ENCODE measurements at places on chromosomes 5 and 9.

- DNase-seq: no peak
Measured at GRCh38 chr5:14745753-14746152, 81.2 kb downstream of the OTULIN start.

DNA sequence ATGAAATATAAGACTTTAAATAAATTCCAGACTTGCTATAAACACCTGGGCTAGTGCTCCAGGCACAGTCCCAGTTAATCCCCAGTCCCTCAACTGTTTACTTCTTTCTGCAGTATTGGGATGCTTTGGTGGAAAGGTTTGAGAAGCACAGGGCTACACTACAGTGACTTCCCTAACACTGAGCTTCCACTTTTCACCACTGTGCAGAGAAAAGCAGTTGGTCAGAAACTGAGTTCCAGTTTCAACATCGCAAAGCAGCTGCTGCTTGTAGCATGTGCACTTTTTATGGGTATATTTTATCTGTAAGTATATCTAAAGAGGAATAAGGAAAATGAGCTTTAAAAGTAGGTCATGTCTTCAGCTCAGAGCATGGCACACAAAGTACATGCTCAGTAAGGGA, 339.7 kb downstream of the NTRK2 start:
- no peak for DNase-seq

DNA sequence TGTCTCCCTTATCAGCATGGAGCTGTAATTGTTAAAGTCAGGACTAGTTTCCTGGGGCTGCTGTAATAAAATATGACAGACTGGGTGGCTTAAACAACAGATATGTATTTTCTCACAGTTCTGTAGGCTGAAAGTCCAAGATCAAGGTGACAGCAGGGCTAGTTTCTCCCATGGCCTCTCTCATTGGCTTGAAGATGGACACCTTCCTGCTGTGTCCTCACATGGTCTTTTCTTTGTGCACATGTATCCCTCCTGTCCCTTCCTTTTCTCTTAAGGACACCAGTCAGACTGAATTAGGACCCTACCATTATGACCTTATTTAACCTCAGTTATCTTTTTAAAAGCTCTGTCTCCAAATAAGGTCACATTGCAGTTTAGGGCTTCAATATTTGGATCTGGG, 700.5 kb upstream of the MEF2C start:
- DNase-seq: no peak

DNA sequence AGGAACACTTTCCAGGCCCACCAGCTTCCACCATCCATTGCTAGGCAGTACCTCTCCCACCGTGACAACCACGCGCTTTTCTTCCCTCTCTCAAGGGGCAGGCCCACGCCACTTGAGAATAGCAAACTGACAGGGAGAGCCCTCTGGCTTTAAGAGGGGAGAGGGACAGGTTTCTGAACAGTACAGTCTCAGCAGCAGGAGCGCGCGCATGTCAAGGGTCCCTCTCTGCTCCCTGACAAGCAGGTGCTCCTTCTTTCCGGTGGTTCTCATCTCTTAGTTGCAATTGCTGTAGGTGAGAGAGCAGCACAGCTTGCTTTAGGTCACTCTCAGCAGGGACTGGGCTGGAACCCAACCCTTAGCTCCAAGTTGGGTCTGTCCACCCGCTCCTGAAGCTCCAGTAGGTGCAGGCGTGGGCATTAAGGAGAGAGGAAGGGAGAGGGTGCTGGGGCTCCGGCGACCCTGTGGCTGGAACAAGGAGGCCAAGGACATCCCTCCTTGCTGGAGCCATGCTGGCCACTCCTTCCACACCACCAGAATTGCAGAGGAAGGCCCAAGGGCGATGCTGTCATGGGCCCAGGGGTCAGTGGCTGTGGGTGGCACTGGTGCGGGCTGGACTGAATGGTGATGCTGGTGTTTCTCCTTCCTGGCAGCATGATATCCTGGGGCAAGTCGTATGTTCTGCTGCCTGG, 9.0 kb upstream of the PHF2 start:
- DNase-seq: no peak

DNA sequence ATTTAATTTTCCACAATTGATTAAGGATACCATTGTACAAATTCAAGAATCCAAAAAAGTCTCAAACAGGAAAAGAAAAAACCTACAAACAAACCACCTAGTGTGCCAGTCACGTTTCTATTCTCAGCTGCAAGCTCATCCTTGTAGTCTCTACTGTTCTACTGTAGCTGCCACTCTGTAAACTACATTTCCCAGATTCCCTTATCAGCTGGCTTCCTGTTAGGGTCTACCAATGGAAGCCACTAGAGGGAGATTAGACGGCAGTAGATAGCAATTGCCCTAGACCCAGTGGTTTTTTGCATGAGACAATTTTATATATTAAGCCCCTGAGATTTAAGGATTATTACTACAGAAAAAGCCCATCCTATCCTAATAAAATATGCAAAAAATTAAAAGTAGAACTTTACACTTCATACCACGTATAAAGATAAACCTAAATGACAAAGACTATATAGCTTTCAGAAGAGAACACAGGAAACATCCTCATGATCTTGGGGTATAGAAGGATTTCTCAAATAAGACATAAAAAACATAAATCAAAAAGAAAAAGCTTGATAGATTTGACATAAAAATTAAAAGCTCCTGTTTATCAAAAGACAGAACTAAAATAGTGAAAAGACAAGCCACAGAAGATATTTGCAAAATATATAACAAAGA, 37.4 kb downstream of the P4HA2 start:
- peak; percentile 65 for DNase-seq
